ENCODE measurements at places on chromosomes 3 and 15. TPM values are rescaled to one million over a fixed set of nuclear protein-coding genes. Genes with fewer than 3 reads are reported as not detected.

GRCh38 chr3:168398371-168399025 lies 302.8 kb upstream of the GOLIM4 start:
- no peaks in the 10 kb centered on the region for H3K36me3 ChIP-seq
- H3K4me1 ChIP-seq, result no peaks in the 10 kb centered on the region
- no peak overlapping the region for H3K27ac ChIP-seq

DNA sequence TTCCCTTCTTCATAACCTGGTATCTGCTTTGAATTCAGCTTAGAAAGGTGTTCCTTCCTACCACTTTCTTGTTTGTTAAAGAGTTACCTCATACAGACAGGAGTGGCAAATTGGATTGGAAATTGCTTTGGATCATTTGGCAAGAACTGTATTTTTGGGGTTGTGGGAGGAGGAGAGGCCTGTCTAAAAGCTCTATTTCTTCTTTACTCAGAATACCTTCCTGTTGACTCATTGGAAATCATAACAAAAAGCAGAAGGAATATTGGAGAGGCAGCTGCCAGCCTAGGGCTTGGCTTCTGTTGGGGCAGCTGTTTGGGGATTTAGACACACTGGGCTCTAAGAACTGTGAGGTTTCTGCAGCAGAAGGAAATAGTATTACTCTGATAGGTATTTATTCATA lies 14.2 kb downstream of the IQGAP1 start:
- DNase-seq, result no peak
- H3K4me3 ChIP-seq, result no peak overlapping the region
- peaks cover 68% of the 10 kb centered on the region for H3K4me1 ChIP-seq

DNA sequence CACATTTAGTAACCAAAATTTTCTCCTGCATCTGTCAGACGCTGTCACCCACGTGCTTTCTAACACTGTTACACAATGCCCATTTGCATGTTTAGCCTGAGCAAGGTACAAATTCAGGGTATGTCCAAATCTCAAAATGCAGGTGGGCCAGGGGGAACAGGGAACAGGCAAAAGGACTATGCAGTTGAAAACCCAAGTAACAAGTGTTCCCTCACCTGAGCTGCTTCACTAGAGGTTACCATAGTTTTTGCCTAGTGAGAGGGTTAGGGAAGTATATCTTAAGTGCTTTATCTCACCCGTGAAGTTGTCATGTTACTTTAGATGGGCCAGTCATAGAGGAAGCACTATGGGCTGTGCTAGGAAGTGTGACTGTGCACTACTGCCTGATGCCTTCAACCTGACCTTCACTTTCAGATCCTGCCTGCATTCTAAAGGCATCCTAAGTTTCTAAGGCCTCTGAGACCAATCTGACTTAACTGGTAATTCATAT lies 6.0 kb upstream of the TMEM87A start:
- H3K36me3 ChIP-seq, result peaks cover 4% of the 10 kb centered on the region
- H3K4me3 ChIP-seq, result no peak overlapping the region
- H3K27ac ChIP-seq, result no peak overlapping the region
- H3K4me1 ChIP-seq, result peaks cover 19% of the 10 kb centered on the region
- DNase-seq, result no peak

Gene GPR149
- not detected for total RNA-seq

Gene CHRD
- total RNA-seq, result not detected

Gene ITIH1
- not detected for total RNA-seq
